Activated CD4-positive, alpha-beta T cell treated with anti-CD3 and anti-CD28 coated beads, Interleukin-2, amount 50 U/mL, for 24 hours (primary cell): ENCODE measurements at places on chromosomes 3 and 15.
A peak's percentile ranks its signal among the peaks of the same experiment; 100 is the strongest.

GRCh38 chr15:35757361-35757760 is 211.4 kb upstream of the DPH6 start:
- no peak for DNase-seq

DNA sequence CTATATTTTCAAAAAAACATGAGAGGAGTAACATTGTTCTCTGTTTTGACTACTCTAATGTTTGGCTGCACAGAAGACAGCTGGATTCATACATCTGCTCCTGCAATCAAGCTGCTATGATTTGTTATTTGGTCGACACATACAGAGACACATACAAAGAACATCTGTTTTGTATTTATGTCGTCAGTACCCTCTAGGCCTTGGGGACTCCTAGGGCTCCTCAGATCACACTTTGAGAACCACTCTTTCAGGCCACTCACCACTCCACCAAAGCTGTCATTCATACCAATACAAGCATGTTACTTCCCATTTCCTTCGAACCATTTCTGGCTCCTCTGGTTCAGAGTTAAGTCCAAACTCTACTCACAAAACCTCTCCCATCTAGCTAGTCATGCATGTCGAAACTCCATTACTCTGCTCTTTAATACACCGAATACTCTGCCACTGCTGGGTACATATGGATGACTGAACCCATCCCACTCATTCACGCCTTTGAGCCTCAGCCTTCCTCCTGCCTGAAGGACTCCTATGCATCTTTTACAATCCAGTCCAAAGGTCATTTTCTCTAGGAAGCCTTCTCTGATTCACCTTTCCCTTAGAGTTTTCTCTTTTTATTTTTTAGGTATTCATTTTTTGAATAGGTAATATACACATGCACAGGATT is 102.9 kb upstream of the ARHGEF3 start:
- no peak for DNase-seq

DNA sequence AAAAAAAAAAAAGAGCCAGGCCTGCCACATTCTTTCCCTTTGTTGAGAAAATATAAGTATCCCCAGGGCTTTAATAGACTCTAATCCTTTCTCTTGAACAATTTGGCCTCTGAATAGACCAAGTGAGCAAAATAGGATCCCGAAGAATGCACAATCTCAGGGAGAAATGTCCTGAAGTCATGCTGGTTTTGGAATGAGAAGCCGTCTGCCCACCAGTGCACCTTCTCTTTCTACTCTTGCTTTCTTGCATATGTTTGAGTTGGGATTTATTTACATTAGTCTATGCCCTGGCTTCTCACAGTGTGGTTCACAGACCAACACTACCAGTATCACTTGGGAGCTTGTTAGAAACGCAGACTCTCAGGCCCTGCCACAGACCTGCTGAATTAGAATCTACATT is 153.0 kb downstream of the ZNF621 start:
- DNase-seq = no peak

DNA sequence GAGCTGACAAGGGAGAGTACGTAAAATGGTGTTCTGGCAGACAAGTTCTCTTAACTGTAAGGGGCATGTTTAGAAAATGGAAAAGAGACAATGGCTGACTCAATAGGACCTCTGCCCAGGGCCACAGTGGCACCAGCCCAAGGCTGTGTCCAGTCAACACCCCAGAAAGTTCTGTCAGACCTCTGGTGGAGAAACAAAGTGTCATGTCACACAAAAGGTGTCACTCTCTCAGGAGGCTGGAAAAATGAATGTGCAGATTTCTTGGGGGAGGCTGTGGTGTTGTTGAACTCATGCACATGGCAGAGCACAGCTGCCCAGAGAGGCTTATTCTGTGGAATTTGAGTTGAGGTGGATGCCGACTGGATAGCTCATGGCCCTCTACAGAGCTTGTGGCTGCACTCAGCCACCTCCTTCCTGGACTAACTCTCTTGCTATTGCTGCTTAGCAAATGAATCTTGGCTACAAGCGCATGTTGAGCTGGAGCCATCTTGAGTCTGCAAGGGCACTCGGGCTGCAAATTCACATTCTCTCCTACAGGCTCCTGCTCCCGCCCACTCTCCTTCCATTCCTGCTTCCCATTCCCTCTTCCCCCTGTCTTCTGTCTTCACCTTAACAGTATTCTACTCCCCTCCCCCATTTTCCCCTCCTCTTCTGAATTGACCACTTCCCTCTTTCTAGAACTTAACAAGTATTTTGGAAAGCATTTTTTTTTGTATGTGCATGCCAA is 55.8 kb upstream of the SLC7A14 start:
- DNase-seq = no peak

DNA sequence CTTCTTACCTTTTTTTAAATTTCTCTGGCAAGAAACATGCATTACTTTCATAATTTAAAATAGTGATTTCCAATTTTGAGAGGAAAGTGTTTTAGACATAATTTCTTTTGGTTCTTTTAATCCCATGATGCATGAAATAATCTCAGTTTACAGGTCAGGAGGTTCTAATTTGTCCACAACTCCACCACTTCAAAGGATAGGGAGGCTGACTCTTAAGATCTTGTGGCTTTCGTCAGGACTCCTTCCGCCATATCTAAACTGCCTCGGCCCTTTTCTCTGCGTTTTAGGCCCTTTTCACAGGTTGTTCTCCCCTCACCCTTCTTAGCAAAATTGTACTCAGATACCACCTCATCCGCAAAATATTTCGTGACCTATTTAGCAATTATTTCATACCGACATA is 8.0 kb downstream of the DYNC1LI1 start:
- DNase-seq = no peak

DNA sequence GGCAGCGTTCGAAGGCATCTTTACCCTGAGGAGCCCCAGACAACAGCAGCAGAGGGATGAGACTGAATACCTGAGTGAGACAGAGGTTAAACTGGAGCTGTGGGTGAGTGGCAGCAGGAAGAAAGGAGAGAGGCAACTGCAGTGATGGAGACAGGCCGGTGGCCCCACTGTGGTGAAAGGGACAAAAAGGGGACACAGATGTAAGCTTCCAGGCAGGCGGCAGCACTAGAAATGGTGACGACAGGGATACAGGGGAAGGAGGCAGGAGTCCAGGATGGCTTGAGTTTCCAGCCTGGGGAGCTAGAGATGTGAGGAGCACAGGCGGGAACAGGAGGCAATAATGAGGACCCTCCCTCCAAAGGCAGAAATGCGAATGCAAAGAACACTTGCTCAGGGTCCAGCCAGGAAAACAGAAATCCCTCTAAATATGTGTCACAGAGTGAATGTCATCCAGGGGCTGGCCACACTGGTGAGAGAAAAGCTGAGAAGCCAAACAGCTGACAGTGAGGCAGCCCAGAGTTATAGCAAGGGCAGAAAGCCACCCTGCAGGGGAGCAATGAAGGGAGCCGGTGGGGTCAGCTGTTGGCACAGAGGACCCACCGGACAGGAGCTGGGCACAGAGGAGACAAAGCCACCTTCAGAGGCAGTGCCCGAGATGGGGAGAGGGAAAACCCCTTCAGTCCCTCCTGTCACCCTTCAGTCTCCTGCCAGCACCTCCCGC is 70.1 kb downstream of the TBC1D2B start:
- no peak for DNase-seq

GRCh38 chr3:106533093-106533787 is 664.4 kb upstream of the CBLB start:
- no peak for DNase-seq

- DNase-seq = no peak
Observed at GRCh38 chr15:39828374-39828931, 45.8 kb upstream of the FSIP1 start.

- no peak for DNase-seq
Observed at GRCh38 chr15:57651445-57651844, 55.1 kb upstream of the POLR2M start.

GRCh38 chr3:129014793-129015345 is 13.8 kb downstream of the EFCC1 start:
- no peak for DNase-seq

GRCh38 chr3:21718161-21718765 is 32.7 kb downstream of the ZNF385D start:
- DNase-seq = no peak

DNA sequence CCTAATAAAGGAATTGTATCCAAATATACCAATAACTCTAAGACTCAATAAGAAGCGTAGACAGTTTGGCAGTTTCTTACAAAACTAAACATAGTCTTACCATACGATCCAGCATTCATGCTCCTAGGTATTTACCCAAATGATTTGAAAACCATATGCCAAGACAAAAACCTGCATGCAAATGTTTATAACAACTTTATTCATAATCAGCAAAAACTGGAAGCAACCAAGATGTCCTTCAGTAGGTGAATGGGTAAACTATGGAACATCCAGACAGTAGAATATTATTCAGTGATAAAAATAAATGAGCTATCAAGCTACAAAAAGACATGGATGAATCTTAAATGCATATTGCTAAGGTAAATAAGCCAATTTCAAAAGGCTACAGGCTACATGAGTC is 58.4 kb downstream of the SYN2 start:
- no peak for DNase-seq

- no peak for DNase-seq
Observed at GRCh38 chr3:172249039-172249438, 199.2 kb downstream of the GHSR start.

GRCh38 chr15:53490341-53490740 is 269.1 kb downstream of the WDR72 start:
- no peak for DNase-seq

DNA sequence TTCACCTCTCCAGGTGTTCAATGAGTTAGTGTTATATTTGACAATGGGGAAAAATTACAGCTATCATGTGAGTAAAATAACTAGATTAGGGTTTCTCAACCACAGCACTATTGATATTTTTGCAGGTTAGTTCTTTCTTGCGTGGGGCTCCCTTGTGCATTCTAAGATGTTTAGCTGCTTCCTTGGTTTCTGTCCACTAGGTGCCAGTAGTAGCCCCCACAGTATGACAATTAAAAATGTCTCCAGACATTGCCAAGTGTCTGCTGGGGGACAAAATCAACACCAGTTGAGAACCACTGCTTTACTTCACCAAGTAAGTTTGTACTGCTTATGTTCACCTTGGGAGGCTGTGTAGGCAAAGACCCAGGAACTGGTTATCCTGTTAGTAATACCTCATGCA is 618.7 kb downstream of the EDEM1 start:
- no peak for DNase-seq

DNA sequence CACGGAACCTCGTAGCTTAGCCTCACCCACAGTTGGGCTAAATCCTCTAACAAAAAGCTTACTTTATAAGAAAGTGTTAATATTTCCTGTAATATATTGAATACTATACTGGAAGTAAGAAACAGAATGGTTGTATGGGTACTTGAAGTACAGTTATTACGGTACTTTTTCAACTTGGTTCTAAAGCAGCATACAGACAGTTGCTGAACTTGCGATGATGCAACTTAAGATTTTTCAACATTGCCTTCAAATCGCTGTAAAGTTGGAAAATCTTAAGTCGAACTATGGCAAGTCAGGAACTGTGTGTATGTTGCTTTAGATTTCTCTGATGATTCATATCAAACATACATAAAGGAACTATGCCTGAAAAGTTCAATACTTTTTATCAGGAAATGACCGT is 204.4 kb upstream of the C2CD4B start:
- no peak for DNase-seq

DNA sequence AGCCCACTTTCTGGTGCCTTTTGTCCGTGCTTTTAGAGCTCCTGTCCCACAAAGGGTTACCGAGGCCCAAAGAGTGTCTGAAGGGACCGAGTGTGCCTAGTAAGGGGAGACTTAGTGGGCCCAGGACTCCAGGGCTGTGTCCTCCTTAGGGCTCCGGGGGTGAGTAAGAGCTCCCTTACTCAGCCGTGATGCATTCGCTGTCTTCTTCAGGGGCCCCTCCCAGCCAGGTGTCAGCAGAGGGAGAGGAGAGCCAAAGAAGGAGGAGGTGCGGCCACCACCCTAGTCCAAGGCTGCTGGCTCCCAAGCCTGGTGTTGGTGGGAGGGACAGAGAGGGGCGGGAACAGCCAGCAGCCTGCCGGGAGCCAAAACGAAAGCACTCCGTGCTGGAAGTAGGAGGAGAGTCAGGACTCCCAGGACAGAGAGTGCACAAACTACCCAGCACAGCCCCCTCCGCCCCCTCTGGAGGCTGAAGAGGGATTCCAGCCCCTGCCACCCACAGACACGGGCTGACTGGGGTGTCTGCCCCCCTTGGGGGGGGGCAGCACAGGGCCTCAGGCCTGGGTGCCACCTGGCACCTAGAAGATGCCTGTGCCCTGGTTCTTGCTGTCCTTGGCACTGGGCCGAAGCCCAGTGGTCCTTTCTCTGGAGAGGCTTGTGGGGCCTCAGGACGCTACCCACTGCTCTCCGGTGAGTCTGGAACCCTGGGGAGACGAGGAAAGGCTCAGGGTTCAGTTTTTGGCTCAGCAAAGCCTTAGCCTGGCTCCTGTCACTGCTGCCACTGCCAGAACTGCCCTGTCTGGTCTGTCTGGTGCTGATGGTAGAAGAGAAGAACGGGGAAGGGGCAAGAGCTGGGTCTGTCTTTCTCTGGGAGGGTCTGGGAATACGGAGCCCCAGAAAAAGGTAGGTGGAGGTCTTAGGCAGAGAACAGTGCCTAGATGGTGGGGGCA is at the start of gene IL17RC:
TSS of gene IL17RC (plus strand) at position 365 of the 947 bp plus-strand sequence. CDS start at position 583, 218 bp downstream.
- peak; percentile 25 for DNase-seq

DNA sequence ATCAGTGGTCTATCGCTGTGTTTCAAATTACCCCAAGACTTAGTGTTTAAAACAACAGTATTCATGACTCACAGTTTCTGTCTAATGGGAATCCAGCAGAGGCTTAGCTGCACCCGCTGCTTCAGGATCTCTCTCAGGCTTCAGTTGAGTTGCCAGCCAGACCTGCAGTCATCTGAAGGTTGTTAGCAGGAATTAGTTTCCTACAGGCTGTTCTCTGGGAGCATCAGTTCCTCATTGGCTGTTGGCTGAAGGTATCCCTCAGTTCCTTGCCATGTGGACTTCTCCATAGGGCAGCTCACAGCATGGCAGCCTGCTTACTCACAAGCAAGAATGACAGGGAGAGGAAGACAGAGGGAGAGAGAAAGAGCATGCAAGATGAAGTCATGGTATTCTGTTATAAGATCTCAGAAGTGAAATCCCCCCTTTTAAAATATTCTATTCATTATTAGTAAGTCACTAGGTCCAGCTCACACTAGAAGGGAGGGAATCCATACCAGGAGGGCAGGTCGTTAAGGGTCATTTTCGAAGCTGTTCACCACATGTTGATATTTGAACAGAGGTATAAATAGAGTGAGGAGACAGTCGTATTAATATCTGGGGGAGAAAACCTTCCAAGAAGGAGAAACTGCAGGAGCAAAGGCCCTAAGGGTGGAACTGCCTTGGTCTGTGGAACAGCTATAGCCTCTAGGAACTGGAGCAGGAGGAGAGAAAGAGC is 473.9 kb upstream of the PPP2R3A start:
- no peak for DNase-seq

DNA sequence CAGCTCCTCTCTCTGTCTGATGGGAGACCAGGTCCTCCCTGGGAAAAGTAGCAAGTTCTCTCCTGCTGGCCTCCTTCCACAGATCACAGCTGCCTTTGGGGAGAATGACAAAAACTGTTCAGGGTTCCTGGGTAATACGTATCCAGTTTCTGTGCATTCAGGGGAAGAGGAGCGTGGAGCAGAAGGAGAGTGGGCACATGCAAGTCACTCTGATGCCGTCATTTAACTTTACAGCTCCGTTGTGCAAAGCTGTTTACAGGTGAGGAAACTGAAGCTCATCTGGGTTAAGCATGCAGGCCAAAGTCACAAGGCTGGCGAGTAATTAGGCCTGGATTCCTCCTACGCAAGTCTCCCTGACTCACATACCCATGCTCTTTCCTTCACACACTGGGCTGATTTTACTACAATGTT is 7.5 kb upstream of the TM4SF1 start:
- DNase-seq = no peak

GRCh38 chr15:39535466-39535865 is 45.4 kb upstream of the THBS1 start:
- no peak for DNase-seq

- no peak for DNase-seq
Observed at GRCh38 chr15:73996939-73997338, 2.4 kb downstream of the PML start.

- no peak for DNase-seq
Observed at GRCh38 chr15:40716165-40716564, 21.2 kb downstream of the RAD51 start.
